GM12878 (cell line): ENCODE measurements at places on chromosomes 11 and 22.

DNA sequence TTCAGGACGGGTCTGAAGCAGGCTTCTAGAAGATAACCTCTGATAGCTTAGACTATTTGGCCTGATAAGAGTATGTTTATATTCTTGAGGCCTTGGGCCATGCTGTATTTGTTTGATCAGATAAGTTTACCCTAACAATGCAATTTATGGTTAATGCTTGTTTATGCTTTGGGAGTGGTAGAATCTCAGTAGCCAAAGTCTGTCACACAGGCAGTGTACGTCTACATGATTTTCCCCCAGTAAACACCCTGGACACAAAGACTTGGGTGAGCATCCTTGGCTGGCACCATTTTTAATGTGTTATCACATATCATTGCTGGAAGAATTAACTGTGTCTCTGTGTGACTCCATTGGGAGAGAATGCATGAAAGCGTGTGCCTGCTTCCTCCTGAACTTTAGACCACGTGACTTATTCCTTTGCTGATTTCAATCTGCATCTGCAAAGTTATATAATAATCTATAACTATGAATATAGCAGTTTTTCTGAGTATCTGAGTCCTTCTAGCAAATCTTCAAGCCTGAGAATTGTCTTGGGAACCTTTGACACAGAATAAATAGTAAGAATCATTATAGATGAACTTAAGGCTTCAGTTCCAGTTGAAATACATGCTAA lies 172.4 kb downstream of the CASP12 start:
- DNase-seq: no peak

DNA sequence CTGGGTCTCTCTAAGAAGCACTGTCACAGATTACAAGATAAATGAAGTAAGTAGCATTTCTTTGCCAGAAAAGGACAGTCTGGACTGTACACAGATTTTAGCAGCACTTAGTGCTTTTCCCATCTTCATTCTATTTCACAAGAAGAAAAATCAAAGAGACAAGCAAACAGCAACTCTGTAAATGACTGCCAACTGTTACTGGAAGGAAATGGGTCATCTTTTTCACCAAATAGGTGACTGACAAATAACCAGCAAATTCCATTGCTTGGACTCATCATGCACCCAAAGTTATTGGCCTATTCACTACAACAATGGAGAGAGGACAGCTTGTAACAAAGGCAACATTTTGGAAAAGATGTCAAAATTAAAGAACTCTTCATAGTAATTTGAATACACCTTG lies 28.9 kb upstream of the CARD18 start:
- DNase-seq: no peak

- DNase-seq: no peak
Measured at GRCh38 chr11:76588455-76589325, 81.9 kb downstream of the LRRC32 start.

- no peak for DNase-seq
Measured at GRCh38 chr22:40567106-40567505, 69.4 kb downstream of the MRTFA start.
